Naive B cell (primary cell): ENCODE measurements at places on chromosomes 16 and 17. TPM values are rescaled to one million over a fixed set of nuclear protein-coding genes. Genes with fewer than 3 reads are reported as not detected.
A peak's percentile ranks its signal among the peaks of the same experiment; 100 is the strongest.

DNA sequence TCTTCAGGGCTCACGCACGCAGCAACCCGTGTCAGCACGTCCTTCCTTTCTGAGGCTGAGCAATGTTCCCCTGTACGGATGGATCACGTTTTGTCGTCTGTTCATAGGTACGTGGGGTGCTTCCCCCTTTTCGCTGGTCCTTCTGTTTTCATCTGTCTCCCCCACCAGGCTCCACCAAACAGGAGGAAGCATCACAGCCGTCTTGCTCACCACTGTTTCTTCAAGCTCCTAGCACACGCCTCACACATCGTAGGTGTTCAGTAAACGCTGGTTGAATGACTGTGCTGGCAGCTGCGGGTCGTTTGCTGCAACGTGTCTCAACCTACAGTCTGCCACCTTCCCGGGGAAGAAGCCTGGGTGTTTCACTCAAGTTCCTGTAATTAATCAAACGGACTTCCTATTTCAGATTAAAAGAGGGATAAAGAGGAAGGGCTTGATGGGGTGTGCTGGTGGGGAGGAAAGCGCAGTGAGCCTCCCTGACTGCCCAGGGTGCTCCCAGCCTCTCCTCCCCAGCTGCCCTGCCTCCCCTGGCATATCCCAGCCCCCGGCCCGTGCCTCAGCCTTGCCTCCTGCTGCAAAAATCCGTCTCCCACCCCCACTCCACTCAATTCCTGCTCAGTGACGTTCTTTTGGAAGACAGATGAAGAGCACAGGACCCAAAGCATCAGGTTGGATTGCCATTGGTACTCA lies 76.7 kb upstream of the DOC2B start:
- DNase-seq: no peak

The AANAT gene
- polyA plus RNA-seq: not detected

DNA sequence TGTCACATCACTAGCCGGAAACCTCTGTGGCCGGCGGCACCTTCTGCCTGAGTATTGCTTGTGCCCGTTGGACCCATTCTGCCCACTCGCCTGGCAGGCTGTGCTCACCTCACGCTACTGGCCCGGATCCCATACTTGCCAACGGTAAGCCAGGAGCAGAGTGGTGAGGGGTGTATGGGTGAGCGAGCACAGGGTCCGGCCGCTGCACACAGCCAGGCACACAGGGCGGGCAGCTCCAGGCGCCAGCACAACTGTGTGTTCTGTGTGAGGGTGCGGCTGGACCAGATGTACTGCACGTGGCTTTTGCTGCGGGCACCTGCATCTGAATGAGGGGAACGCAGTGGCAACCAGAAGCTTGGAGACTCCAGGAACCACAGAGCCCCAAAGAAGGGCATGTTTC lies 455.7 kb downstream of the CDH8 start:
- no peak for DNase-seq

The BRD7 gene
- polyA plus RNA-seq: 30.9 TPM

DNA sequence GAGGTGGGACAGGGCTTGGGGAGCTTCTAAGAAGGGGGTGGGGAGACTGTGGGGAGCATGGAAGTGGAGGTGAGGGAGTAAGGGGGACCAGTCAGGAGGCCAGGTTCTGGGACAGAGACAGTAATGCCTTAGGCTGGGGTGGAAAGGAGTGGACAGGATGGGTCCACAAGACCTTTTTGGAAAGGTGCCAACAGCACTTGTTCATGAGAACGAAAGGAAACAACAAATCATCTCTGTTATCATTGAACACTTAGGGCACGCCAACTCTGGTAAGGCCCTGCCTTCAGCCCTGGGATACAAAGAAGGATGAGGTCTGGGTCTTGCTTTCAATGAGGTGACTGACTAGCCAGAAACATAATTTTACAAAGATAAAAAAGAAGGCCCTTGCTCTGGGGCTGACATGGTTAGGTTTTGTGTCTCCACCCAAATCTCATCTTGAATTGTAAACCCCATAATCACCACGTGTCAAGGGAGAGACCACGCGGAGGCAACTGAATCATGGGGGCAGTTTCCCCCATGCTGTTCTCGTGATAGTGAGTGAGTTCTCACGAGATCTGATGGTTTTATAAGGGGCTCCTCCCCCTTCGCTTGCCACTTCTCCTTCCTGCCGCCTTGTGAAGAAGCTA lies 113.8 kb downstream of the SLC39A11 start:
- DNase-seq: no peak

The OR1D5 gene
- polyA plus RNA-seq: not detected

GRCh38 chr17:48198950-48199541 lies 91.5 kb downstream of the SNX11 start:
- DNase-seq: no peak

DNA sequence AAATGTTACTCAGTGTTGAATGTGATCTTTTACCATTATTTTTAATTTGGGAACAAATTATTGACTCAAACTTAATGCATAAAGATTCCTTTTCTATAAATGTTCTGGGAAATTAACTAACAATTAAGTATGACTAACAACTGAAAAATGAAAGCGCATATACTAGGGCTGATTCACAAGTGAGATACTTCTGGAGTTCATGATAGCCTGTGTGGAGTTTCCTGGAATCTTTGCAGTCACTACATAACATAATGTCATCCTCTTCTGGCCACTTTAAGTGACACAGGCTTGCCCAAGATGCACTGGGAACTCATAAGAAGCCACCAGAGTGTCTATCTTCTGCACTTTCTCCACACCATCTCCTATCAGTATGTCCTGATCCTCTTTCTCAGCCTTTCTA lies 450.3 kb upstream of the CDH11 start:
- DNase-seq: no peak

The MBTD1 gene
- polyA plus RNA-seq: 13.7 TPM

- no peak for DNase-seq
These were observed 89.8 kb downstream of the KATNIP start for GRCh38 chr16:27639561-27640276.

DNA sequence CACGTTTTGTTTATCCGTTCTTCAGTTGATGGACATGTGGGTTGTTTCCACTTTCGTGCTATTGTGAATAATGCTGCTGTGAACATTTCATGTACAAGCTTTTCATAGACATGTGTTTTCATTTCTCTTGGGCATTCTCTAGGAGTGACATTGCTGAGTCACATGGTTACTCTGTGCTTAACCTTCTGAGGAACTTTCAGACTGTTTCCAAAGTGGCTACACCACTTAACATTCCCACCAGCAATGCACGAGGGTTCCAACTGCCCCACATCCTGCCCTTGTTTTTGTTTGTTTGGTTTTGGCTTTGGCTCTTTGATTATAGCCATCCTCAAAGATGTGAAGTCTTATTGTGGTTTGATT lies 14.2 kb upstream of the PEMT start:
- DNase-seq: no peak

GRCh38 chr16:79801646-79802045 lies 201.1 kb upstream of the MAF start:
- no peak for DNase-seq

The CHST5 gene
- polyA plus RNA-seq: not detected

DNA sequence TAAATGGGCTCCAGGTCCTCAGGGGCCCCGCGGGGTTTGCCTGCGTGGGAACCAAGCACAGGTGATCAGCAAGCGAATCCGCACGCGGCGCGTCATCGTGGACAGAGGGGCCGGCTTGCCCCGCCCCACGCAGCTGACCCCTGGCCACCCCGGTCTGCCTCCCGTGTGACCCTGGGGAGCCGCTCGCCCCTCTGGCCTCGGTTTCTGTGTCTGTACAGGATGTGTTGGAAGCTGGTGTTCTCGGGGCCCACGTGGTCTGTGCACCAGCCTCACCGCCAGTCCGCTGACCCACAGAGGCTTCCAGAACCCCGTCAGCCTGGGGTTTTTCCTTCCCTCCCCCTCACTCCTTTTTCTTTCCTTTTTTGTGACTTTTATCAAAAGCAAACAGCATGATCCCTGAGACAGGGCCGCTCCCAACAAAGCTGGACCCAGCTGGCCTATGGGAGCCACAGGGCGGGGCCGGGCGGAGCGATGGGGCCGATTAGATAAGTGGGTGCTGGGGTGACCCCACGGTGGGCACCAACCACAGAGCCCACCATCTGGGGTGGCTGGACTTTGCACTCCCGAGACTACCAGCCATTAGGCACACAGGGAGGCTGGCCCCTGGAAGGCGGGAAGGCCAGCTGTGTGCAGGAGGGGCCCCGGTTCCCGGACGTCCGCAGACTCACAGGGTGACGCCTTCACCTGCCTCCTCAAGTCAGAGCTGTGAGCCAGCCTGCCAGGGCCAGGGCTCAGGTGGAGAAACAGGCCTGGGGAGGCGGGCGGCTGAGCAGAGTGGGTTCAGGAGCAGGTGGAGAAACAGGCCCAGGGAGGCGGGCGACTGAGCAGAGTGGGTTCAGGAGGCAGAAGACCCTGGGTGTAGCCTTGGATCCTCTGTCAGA lies 56.0 kb downstream of the ZFPM1 start:
- no peak for DNase-seq

GRCh38 chr17:41073676-41074075 lies 8.0 kb upstream of the KRTAP2-4 start:
- DNase-seq: no peak

GRCh38 chr16:84629580-84629979 lies 11.7 kb upstream of the COTL1 start:
- DNase-seq: no peak

The RPL26 gene
- polyA plus RNA-seq: 1,793 TPM

DNA sequence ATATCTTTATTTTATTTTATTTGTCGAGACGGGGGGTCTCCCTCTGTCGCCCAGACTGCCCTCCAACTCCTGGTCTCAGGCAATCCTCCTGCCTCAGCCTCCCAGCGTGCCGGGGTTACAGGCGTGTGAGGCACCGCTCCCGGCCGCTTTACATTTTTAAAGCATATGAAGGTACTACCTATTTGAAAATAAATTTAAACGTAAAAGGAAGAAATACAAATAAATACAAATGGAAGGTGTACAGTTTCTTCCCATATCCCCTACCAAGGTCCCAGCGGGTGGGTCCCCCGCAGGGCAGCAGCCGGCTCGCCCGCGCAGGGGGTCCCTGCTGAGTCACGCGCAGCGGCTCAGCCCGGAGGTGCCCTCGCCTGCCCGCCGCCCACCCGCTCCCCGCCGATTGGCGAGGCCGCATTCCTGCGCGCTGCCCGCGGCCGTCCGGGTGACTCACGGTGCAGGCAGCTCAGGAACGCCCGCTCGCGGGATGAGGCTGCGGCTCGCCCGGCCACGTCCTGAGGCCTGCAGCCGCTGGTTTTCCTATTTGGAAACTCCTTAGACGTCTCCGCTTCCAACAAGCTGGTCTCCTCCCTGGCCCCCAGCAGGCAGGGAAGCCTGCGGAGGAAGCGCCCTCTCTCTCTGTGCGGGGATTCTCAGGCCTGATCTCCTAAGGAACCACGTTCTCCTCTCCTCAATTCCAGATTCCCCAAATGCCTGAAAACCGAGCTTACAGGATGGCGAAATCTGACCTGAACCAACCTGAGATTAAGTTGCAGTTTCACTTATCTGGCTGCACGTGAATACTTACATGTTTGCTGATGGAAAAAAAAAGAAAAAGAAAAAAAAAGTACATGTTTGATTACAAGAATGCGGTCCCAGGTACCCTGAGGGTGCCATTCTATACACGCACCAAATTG lies 54.8 kb upstream of the MAP3K14 start:
- no peak for DNase-seq

- no peak for DNase-seq
These were observed 255.2 kb upstream of the WSB1 start for GRCh38 chr17:27038676-27039075.

DNA sequence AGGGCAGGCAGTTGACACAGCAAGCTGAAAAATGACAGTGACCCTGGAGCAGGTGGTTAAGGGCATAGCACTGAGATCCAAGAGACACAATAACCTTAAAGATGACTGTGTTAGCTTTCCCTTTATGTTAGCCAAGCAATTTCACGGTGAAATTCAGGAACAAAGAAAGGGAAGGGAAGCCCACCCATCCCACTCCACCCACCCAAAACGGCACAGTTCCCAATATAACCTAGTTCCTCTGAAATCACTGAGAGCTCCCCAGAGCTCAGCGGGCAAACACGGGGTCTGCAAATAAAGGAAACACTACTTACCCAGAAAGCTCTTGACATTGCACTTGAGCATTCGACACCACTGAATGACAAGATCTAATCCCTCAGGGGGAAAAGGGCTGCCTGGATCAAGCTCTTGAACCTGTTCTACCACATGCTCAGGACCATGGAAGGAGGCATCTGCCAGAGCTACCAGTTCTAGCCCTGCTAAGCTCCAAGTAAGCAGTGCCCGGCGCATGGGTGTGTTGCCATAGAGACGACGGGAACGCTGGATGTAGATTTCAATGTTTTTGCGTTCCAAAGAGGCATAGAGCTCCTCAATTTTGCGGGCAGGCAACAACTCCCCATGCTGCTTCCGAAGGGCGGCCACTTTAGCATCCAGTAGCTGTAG lies 10.6 kb downstream of the BLTP2 start:
- DNase-seq: no peak

The OR3A3 gene
- not detected for polyA plus RNA-seq

The CLEC10A gene
- polyA plus RNA-seq: not detected

DNA sequence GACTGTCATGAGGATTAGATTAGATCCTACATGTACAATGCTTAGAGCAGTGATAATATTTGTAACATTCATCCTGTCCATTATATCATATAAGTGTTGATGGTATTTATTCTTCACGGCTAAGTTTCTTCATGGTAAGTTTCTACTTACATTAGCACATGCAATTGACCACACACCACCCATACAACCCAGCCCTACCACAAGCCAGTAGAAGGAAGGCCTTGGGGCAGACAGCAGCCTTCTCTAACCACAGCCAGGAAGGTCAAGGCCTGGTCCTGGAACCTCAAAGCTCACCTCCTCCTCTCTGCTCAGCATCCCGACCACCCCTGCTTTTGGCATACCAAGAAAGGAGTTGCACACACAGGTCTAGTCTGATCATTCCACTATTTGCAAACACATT lies 245.2 kb upstream of the SDK2 start:
- no peak for DNase-seq

GRCh38 chr16:57617604-57618111 lies 10.8 kb upstream of the ADGRG1 start:
- no peak for DNase-seq

DNA sequence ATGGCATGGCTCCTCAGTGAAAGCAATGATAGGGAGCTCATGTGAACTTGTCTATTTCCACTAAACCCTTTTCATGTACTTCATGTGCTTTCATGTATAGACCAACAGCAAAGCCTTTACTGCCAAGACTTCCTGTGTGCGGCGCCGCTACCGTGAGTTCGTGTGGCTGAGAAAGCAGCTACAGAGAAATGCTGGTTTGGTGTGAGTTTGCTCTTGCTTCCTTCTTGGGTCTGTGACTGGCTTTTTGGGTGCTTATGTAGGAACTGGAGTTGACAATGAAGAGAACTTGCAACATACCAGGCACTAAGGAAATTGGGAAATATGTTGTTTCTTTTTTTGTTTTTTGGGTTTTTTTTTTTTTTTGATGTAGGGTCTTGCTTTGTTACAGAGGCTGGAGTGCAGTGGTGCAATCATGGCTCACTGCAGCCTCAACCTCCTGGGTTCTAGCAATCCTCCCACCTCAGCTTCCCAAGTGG lies 5.7 kb downstream of the SNX11 start:
- peak; percentile 34 for DNase-seq

The CSNK1D gene
- polyA plus RNA-seq: 66.9 TPM

- no peak for DNase-seq
These were observed 23.6 kb downstream of the ALDH3A2 start for GRCh38 chr17:19672009-19672750.
